ENCODE measurements at places on chromosomes 16 and 17. TPM values are rescaled to one million over a fixed set of nuclear protein-coding genes. Genes with fewer than 3 reads are reported as not detected.

The SLC2A4 gene
- 3.4 TPM for total RNA-seq

The ACSM5 gene
- not detected for total RNA-seq

The SLC5A2 gene
- 0.07 TPM for total RNA-seq

The KIF2B gene
- not detected for total RNA-seq

The RGS11 gene
- total RNA-seq: not detected

The FOXN1 gene
- not detected for total RNA-seq

The KCTD13 gene
- 18.5 TPM for total RNA-seq

The KRTAP2-1 gene
- not detected for total RNA-seq

The FBXO39 gene
- total RNA-seq: not detected

The FZD2 gene
- total RNA-seq: 3.5 TPM

The CXCL16 gene
- total RNA-seq: 0.25 TPM

The KRTAP16-1 gene
- total RNA-seq: not detected

The VMO1 gene
- not detected for total RNA-seq

The LRRC37B gene
- total RNA-seq: 11.7 TPM

The RDM1 gene
- 5.7 TPM for total RNA-seq

The NACA2 gene
- total RNA-seq: not detected

The CLDN9 gene
- 0.44 TPM for total RNA-seq

The KRTAP4-11 gene
- total RNA-seq: not detected

The FSCN2 gene
- not detected for total RNA-seq

The AURKB gene
- total RNA-seq: 104 TPM

The PYY gene
- total RNA-seq: not detected

The SLC6A4 gene
- total RNA-seq: not detected

The KRTAP1-1 gene
- total RNA-seq: not detected

The TXNDC11 gene
- total RNA-seq: 25.4 TPM

The CWC25 gene
- 16.5 TPM for total RNA-seq

The HOXB3 gene
- 28.3 TPM for total RNA-seq

The PIK3R5 gene
- 0.78 TPM for total RNA-seq

The KRTAP9-2 gene
- not detected for total RNA-seq

The KRT23 gene
- total RNA-seq: not detected

The KRT31 gene
- not detected for total RNA-seq

The HCRT gene
- total RNA-seq: not detected

The RCVRN gene
- total RNA-seq: not detected

The EPN3 gene
- total RNA-seq: 0.16 TPM

The PMFBP1 gene
- 0.27 TPM for total RNA-seq
